ENCODE measurements at places on chromosomes 13 and 19.

DNA sequence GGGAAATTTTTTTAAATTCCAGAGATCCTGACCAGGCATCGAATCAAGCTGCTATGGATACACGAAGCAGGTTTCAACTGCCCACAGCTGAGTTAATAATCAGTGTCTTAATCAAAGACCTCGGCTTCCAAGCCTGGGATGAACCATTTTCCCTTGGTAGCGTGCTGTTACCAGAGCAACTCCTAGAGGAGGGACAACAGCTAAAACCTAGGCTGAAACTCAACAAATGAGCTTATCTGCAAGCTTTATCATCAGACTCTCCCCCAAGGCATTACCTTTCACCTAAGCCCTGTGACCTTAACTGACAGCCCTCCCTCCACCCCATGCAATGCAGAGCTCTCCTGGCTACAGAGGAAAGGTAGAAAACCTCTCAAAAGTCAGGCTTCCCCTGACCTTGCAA lies 39.7 kb downstream of the RCBTB1 start:
- DNase-seq: no peak

GRCh38 chr19:3970313-3970807 lies 539 bp downstream of the DAPK3 start:
- no peak for DNase-seq

DNA sequence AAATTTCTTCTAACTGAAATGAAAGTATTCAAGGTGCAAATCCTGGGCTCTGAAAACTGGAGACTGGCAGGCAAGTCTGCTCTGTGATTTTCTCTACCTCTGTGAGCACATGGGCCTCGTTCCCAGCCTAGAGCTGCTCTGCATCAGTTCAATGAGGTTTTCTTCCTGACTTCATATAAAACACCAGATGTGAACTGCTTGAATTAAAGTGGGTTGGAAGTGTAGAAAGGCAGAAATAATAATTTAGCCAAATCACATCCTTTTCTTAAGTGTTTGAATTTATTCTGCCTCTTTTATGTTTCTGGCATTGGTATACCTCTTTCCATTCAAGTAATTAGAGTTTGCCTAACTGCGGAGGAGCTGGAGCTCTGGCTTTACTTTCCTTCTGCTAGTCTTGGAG lies 540.8 kb downstream of the OLFM4 start:
- no peak for DNase-seq

DNA sequence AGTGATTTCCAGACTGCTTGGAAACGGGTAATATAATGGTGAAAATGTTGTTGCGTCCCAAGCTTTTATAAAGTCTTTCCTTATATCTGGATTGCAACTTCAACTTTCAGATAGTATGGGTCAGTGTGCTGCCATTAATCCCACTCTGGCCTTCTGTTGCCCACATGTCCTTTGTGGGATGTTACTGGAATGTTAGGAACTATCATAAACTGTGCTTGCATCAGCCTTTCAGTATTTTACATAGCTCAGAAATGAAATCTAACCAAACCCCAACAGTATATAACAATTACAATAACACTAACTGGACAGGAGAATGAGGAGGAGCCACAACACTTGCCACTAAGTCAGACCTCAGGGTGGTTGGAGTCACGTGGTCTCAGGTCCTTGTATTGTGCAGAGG lies 78.9 kb downstream of the LNX2 start:
- DNase-seq: no peak

GRCh38 chr13:47639738-47640447 lies 361.2 kb downstream of the SUCLA2 start:
- DNase-seq: no peak

GRCh38 chr19:41089959-41090358 lies 1.7 kb downstream of the CYP2A13 start:
- DNase-seq: no peak

GRCh38 chr19:6765738-6766356 lies 1.4 kb downstream of the SH2D3A start:
- no peak for DNase-seq

- DNase-seq: no peak
Measured at GRCh38 chr19:18742838-18743783, 48.0 kb downstream of the COMP start.

- DNase-seq: no peak
Measured at GRCh38 chr19:30136611-30137195, 194.7 kb downstream of the URI1 start.

DNA sequence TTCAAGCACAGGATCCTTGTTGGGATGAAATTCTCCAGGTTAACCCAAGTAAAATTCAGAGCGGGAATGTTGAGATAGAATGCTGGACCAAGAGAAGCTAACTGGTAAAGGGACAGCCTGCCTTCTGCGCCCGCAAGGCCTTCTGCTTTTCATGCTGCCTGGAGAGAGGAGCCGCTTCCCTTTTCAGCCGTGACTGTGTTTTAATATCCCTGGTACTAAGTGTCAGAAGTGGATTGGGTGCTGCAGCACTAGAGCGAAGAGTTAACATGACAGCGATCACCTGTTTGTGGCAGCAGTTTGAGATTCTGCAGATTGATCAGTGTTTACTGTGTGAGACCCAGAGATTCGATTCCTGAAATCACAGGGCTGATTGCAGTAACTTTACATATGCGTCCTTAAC lies 197.4 kb upstream of the ZNF536 start:
- DNase-seq: no peak

DNA sequence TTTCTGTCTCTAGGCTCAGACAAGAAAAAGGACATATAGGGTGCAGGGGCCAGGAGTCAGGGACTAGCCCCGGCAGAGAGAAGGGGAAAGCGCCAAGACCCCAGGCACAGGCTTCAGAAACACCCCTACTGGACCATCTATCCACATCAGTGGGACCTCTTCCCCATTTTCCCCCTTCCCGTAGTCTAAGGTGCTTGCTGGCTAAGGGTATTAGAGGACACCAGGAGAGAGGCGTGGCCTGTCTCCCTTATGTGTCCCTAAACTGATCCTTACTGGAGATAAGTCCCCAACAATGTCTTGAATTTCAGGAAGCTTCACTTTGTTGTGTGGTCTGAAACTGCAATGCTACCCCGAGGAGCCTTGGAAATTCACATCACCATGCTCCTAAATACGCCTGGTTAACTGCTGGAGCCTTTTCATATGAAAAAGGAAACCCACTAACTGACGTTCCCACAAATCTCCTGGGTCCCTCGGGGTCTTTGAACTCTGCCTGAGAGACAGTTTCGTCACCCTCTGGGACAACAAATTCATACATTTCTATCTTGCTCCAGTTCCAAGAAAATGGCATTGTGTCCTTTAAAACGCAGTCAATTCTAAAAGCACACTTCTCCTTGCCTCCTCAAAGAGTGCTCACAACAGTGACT lies 197.7 kb downstream of the COL4A1 start:
- no peak for DNase-seq

- no peak for DNase-seq
Measured at GRCh38 chr19:1435378-1435989, 2.7 kb upstream of the RPS15 start.

- no peak for DNase-seq
Measured at GRCh38 chr13:21025539-21025938, 35.8 kb downstream of the LATS2 start.

Data from fibroblast of the conjunctiva (primary cell).